ENCODE measurements at places on chromosomes 5 and 9.

GRCh38 chr9:96136992-96137670 lies 164.8 kb downstream of the HSD17B3 start:
- DNase-seq, result peak; percentile 66

- DNase-seq, result no peak
Observed at GRCh38 chr9:137813651-137814415, 63.7 kb upstream of the CACNA1B start.

DNA sequence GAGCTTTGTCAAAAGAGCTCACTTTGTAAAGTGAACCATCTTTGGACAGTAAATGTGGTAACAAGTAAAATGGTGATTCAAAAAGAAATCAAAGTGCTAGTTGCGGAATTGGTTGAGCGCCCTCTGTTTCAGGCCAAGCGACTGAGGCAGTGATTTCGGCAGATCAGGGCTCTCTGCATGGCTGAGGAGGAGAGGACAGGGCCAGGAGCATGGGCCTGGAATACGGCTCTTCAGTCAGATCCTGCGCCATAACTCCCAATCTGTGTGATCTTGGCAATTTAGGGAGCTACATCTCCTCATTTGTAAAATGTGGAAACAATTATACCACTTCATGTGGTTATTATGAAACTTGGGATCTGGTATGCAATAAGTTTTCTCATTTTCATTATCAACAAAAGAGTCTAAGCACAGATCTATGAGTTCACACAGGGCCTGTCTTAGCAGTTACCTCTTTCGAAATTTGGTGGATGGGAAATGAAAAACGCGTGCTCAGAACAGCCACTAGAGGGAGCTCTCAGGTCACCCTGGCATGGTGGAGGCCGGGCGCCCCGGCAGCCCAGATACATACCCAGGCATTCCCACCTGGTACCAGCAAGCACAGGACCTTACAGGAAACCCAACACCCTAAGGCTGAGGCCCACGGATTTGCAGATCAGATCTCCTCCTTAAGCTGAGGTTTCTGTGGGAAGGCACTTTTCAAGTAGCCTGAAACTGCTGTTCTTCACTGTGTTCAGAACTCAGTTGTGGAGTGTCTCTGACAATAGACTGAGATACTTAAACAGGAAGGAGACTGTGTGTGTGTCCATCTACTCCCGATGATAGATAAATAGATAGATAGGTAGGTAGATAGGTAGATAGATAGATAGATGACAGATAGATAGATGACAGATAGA lies 303.7 kb downstream of the RAB3C start:
- peak; percentile 62 for DNase-seq

DNA sequence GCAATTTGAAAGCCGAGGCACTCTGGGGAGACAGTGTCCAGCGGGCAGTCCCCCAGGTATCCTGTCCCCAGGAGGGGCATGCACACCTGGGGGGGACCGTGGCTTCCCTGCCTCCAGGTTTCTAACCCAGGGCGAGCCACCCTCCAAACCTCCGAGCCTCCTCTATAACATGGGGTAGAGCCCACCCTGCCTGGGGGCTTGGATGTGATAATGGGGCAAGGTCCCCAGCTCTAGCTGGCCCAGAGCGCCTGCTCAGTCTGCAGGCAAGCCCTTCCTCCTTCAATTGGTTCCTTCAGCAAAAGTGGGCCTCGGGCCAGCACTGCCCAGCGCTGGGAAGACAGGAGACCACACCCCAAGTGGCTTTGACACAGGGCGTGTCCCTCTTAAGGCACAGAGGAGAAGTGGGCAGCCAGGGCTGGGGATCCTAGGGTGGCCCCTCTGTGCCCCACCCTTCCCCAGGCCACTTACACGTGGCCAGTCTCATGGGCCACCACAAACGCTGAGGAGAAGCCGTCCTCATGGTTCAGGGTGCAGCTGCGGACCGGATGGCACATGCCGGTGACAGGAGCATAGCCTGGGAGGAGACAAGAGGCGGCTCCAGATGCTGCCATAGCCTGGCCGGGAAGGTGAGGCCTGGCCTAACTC lies 94.3 kb downstream of the ZNF354C start:
- DNase-seq, result no peak

GRCh38 chr5:119070578-119070827 lies 384 bp upstream of the DMXL1 start:
- DNase-seq, result no peak

DNA sequence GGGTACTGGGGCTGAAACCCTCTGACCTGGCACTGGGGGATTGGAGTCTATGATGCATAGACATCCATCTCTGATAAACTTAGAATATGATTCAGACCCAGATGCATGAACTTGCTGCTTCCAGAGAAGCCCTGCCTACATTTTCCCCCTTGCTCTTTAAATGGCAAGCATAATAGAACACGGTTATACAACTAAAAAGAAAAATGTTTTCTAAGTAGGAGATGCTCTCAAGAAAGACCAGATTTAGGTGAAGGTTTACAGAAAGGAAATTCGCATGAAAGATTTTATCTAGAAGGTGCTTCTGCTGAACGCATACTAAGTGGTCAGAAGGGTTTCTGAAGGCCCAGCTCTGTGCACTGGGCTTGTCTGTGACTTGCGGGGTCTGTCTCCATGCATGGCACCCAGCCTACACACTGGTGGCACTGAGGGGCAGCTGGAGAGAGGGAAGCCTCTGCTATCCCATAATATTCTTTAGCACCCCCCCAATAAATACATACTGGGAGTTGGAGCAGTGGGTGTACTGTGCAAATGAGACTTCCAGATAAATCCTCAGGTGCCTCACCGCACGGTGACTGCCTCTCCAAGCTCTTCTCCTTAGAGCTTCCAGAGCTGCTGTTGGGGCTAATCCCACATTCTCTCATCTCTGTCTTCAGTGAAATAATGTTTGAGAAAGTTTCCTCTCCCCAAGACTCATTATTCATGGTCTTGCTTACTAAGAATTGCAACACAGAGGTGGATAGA lies 114.6 kb downstream of the FSTL4 start:
- DNase-seq, result no peak

GRCh38 chr9:33852216-33852826 lies 35.4 kb downstream of the UBE2R2 start:
- peak; percentile 42 for DNase-seq

- no peak for DNase-seq
Observed at GRCh38 chr5:152584103-152584502, 179.0 kb upstream of the NMUR2 start.

- DNase-seq, result no peak
Observed at GRCh38 chr5:77272206-77272605, 61.7 kb downstream of the PDE8B start.

GRCh38 chr5:153496835-153497234 lies 6.4 kb downstream of the GRIA1 start:
- peak; percentile 53 for DNase-seq

DNA sequence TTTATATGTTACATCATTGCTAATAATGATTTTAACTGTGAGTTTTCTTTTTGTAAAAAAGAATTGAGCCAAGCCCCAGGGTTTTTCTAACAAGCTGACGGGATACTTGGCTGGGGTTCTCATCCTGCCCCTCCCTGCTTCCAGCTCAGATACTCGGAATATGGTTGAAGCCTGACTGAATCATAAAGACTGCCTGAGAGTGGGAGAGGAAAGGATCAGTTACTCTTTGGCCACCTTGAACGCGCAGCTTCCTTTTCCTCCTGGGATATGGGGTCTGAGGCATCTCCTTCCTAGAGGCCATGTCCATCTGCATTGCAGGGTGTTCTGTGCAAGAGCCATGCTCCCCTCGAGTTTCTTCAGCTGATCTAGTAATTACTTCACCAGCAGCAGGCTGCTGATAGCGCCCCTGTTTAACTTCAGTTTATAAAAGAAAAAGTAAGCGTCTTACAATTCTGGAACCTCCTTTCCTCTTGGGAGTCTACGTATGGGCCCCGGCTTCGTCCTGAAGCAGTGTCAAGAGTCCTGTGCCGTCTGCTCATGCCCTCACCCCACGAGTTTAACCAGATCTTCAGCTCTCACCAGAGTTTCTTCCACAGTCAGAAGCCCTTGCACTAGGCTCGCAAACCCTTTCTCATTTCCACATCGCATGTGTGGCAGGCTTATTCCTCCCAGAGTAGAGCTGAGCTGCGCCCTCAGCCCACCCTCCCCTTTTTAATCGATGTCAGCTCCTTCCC lies 130.0 kb downstream of the MVB12B start:
- DNase-seq, result no peak

DNA sequence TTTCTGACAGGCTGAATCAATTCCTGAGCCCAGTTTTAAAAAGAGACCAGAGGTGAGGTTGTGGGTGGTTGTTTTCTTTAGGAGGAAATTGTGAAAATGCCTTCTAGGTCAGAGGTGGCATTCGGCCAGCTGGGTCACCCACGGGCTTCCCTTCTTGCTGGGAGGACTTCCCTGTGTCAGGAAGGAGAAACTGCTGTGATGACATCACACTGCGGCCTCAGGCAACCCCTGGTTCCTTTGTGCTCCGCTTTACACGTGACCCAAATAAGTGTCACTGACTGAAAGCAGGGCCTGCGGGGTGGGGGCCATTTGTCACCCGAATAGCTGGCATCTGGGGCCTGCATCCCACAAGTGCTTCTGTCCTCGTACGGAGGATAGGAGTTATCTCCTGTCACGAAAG lies 39.7 kb downstream of the FABP6 start:
- peak; percentile 71 for DNase-seq

DNA sequence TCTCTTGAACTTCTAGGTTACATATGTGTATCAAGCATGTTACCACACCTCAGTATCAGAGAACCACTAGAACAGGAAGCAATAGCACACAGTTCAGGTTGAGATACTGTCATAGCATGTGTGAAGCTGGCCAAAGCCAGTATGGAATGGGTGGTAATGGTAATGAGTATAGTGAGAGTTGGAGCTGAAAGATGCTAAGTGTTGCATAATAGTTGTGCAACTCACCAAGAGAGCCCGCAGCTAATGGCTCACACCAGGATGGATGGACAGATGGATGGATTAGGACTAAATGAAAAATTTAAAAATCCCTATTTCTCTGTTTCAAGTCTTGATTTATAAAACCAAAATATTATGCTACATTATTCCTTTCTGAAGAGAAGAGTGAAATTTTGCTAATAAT lies 53.4 kb upstream of the KCNN2 start:
- no peak for DNase-seq

- DNase-seq, result peak; percentile 85
Observed at GRCh38 chr5:114412510-114413171, 50.8 kb downstream of the KCNN2 start.

DNA sequence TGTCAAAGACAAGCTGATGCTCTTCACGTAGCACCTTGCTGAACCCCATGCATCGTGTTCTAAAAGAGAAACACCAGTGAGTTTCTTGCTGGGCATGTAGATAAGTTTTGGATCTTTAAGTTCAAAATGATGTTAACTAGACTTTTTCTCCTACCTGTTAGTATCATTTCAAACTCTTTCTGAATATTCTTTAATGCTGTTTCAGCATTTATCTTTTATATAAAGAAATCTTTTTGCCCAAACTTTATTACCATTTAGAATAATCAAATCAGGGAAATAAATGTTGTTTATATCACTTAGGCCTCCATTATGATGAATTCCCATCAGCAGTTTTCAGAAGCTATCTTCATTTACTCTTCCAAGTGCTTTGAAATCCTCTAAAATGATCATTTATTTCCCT lies 542.8 kb downstream of the CDH10 start:
- DNase-seq, result no peak

GRCh38 chr5:80275347-80275746 lies 19.5 kb upstream of the SERINC5 start:
- DNase-seq, result peak; percentile 13

GRCh38 chr9:68545033-68545705 lies 4.5 kb upstream of the TMEM252 start:
- no peak for DNase-seq

DNA sequence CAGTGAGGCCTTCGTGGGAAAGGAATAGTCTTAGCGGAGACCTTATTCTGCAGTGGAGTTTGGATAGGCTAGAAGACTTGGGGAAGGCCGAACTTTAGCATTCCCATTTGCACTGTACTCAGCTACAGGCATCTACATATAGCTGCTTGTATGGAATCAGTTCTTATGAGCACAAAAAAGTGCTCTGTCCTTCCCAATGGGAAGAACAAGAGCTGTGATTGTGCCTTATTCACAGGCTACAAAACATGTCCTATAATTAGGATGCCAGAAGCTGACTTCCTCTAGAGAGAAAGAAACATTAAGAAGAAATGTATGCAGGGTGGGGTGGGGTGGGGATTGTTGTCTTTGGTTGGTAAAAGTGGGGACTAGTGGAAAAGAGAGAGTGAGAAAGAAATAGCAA lies 154.7 kb downstream of the ATP10B start:
- no peak for DNase-seq

DNA sequence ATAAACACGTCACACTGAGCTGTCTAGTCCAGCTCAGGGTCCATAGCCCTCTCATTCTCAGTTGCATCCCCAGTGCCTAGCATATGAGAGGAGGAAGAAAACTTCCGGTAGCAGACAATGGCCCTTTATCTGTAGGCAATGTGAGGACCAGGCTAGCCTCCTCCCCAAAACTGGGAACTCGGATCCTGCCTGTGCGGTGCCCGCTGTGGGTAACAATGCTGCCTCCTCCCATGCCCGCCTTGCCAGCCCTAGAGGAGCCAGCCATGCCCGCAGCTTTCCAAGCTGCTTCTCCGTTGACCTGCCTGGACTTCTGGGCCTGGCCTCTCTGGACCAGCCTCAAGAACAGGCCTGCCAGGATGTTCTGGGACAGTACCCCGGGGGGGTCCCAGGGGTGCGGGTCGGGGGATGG lies 74.6 kb upstream of the ORM1 start:
- no peak for DNase-seq

DNA sequence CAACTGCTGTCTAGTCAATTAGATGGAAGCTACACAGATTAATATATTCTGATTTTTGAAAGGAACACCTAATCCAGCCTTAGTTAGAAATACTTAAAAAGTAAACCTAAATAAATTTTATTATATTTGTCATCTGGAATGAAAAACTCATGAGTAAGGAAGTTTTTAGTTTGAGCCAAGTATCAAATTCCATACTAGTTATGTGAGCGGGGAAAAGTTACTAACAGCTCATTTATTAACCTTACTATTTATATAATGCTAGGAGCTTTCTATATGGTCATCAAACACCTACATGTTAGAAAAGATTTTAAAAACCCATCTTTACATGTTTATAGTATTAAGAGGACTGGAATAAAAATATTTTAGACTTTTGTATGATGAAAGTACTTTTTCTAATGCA lies 41.6 kb upstream of the POU5F2 start:
- DNase-seq, result peak; percentile 7

- DNase-seq, result no peak
Observed at GRCh38 chr5:75993183-75993582, 90.0 kb upstream of the SV2C start.

- no peak for DNase-seq
Observed at GRCh38 chr9:121567500-121568342, 68.1 kb upstream of the GGTA1 start.

- DNase-seq, result peak; percentile 36
Observed at GRCh38 chr9:5438301-5439162, 807 bp upstream of the PLGRKT start.

GRCh38 chr9:129472651-129473102 lies 148.2 kb downstream of the C9orf50 start:
- no peak for DNase-seq

GRCh38 chr5:134610725-134611124 lies 21.9 kb downstream of the SAR1B start:
- DNase-seq, result no peak

DNA sequence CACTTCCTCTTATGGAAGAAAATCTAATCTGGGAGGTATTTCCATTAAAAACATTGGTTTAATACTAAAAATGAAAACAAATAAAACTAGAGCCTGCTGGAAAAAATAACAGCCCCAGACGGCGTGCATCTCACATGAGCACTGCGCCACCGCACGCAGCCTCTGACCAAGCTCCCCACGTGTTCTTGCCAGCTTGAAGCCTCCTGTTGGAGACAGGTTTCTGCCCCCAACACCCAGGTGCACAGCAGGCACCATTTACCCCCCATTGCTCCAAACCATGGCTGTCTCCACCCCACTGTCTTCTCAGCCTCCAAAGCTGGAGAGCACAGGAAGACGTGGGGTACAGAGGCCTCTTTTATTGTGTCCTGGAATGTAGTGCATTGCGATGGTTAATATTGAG lies 10.7 kb upstream of the COL5A1 start:
- no peak for DNase-seq
